ENCODE measurements at places on chromosomes 7 and 10.

GRCh38 chr7:134927076-134927475 is 59.2 kb upstream of the AGBL3 start:
- DNase-seq = no peak

DNA sequence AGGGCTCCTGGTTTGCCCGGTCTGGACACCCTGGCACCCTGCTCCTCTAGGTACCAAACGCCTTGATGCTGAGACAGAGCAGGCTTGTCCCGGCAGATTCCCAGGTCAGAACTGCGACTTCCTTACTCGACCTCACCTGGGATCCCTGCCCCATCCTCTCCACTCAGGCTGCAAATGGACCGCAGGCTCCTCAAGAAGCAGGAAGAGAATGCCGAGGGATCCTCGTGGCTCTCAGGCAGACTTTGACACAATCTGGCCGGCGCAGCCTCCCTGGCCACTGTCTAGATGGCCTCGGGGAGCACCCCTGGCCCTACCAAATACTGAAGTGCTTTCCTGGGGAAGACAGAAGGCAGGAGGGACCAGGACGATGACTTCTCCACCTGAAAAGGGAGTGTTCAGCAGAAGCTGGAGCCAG is 421 bp upstream of the NODAL start:
- no peak for DNase-seq

DNA sequence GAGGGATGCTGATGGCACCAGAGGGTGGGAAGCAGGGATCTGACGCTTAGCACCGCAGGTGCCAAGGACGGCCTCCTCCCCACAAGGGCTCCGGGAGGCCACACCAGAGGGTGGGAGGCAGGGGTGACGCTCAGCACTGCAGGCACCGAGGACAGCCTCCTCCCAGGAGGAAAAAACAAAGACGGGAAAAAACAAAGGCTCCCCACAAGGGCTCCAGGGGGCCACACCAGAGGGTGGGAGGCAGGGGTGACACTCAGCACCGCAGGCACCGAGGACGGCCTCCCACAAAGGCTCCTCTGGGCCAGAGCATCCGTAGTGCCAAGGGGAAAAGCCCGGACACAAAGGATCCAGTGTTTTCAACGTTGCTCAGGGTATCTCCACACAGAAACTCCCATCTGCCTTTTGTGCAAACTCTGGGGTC is 25.6 kb downstream of the DIP2C start:
- no peak for DNase-seq

DNA sequence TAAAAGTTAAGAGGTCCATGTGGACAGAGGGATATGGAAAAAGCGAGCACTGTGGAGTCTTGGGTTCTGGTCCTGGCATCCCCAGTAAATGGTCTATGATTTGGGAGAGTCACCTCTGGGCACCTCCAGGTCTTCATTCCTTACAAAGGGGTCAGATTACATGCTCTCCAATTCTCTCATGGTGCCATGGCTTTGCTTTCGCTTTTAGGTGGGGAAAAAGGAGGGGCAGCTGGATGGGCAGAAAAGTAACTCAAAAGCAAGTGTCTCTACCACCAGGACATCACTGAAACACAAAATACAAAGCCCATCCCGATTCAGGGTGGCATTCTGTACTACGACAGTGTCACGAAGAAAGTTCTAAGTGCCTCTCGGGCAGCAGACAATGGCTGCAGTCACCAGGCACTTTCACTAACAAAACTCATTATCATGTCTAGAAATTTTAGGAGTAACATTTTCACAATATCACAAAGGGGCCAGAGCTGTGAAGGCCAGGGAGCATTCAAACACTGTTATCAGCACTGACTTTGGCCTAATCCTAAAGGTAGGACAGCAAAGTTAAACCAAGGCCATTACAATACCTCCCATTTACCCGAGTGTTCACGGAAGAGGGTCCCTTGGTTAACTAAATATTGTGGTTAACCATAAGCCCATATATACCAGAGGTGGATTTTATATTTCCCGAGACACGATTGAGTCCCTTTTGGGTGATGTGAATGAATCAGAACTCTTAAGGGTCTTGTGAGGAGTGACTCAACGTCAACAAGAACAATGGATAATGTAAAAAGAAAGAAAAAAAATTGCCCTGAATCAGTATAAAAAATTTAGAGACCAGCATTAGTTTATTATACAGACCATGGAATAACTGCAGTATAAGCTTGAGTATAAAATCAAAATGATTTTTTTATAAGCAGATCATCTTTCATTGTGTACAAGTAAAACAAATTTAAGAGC is 2.5 kb downstream of the PSAP start:
- DNase-seq = no peak

GRCh38 chr10:78777867-78778266 is 290.9 kb upstream of the ZMIZ1 start:
- no peak for DNase-seq

DNA sequence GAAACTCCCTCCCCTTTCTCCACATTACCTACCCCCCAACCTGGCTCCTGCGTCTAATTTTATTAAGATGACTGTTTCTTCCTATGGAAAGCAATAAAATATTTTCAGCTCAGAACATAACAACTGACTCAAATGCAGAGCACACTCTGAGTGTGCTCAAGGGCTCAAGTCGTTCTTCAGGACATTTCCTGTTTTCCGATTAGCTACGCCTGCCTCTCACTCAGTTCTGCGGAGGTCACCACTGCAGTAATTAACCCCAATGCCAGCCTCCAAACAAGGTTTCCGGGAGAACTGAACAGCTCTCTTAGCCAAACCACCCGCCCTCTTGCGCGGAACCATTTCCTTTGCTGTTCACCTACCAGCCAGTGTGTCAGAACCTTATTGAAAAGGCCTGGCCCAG is 19.3 kb downstream of the MYOF start:
- no peak for DNase-seq

GRCh38 chr10:50635286-50635685 is 11.5 kb upstream of the SGMS1 start:
- DNase-seq = no peak

GRCh38 chr7:104898434-104898833 is 115.6 kb upstream of the KMT2E start:
- DNase-seq = no peak
